Astrocyte (in vitro differentiated cells and primary cell): ENCODE measurements at places on chromosomes 11 and 22. TPM values are rescaled to one million over a fixed set of nuclear protein-coding genes. Genes with fewer than 3 reads are reported as not detected.

DNA sequence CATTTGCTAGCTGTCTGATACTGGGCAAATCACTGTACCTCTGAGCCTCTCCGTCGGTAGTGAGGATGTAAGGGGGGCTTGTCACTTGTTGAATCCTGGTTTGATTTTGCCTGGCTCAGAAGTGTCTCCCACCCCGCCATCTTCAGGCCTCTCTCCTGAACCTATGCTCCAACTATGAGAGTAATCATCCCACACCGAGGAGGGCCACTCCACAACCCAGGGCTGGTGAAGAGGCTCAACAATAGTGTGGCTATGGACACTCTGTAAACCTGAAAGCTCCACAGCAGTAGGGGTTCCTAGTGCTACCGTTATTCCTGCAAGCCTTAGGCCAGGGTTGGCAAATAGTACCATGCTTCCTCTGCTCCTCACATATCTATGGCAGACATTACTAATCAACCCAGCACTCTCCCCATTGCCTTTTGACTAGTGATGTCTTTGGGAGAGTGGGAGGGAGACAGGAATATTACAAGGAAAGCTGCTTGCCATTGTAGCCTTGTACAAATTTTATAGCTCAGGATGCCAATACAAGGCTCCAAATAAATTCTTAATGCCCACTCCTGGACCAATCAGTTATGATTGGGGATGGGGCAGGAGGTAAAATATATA, 134.0 kb upstream of the TEAD1 start:
- DNase-seq: peak; percentile 60

DNA sequence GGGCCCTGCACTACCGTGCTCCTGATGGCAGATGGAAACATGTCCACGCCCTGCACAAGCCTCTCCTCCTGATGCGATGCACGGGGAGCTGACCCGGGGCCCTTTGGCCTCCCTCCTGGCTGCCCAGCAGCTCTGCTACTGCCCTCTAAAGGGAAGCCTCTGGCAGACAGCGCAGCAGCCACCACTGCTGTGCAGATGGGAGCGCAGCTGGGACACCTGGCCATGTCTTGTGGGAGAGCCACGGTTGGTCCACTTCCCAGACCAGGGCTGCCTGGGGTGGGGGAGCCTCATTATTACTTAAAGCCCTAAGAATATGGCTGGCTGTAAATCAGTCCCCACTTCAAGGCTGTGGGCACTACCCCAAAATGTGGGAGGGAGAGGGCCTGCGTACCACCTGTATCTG, 38.3 kb downstream of the TBX1 start:
- no peak for DNase-seq

GRCh38 chr22:22978637-22979036, 91.0 kb downstream of the IGLL5 start:
- DNase-seq: no peak

Gene UPB1
- total RNA-seq: 0.30 TPM in 1 of 2 replicates, not detected in the other

Gene KREMEN1
- total RNA-seq: 3.3 and 5.9 TPM in 2 replicates

Gene RASD2
- 0.16 and 0.17 TPM in 2 replicates for total RNA-seq

Gene MAML2
- 27.1 and 27.4 TPM in 2 replicates for total RNA-seq
